Renal cortex interstitium (tissue), 15 donors: ENCODE measurements at places on chromosomes 12 and 14. TPM values are rescaled to one million over a fixed set of nuclear protein-coding genes. Genes with fewer than 3 reads are reported as not detected.

DNA sequence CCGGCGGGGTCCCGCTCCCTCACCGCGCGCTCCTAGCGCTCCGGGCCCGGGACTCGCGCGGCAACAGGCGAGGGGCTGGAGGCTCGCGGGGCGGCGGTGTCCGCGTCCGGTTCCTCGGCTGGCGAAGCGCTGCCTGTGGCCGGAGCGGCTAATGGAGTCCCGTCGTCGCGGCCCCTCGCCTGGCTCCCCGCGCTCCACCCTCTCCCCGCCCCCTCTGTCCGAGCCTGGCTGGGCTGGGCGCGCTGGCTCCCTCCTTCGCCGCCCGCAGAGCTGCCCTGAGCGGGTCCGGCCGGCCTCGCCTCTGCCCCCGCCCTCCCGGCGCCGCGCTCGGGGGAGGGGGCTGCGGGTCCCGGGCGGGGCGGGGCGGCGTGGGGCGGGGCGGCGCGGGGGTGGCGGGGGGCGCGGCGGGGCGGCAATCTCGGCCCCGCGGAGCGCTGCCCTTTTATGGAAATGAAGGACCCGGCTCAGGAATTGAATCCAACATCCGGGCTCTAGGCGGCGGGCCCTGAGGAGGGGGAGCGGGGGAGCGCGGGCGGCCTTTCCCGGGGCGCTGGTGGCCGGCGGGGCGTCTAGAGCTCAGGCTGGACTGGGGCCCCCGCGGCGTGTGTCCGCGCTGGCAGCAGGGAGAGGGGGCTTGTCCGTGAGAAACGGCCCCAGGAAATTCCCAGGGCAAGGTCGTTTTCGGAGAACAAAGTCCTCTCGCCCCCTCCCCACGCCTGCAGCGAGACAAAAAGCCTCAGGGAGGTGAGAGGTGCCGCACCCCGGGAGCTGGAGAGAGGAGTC is at the start of gene FERMT2:
Gene FERMT2, minus strand, starts transcription at position 153 of the 783 bp plus-strand sequence. CDS start 482 bp downstream, outside the sequence.
- DNase-seq = peak; percentile 88

- DNase-seq = no peak
Observed at GRCh38 chr12:88305254-88305890, 163.3 kb downstream of the TMTC3 start.

GRCh38 chr12:54352891-54353874 is 11.1 kb downstream of the GPR84 start:
- no peak for DNase-seq

- DNase-seq = no peak
Observed at GRCh38 chr12:118436986-118437385, 60.6 kb downstream of the SUDS3 start.

DNA sequence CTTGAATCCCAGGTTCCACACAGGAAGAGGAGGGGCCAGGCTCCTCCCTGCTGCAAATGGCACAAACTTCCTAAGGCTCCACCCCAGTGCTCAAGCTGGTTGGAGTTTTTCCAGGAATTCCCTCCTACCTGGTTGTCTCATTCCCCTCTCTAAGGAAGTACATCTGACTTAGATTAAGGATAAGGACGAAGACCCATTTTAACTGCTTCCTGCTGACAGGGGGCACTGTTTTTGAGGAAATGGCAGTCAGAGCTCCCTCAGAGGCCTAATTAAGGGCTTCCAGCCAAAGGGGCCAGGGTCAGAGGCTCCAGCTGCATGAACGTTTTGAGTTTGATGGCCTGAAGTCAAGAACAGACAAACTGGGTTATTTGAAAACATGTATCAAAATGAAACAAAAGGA is 1084.7 kb downstream of the SLC6A15 start:
- no peak for DNase-seq

DNA sequence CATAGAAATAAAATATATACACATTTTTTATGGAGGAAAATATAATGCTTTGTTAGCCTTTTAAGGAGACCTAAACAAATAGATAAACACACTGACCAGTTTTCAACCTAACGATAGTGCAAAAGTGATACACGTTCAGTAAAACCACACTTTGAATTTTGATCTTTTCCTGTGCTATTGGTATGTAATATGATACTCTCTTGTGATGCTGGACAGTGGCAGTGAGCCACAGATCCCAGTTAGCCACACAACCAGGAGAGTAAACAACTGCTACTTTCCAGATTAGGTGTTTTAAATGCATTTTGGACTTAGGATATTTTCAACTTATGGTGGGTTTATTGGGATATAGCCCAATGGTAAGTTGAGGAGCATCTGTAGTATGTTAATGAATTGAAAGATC is 243.1 kb downstream of the ERC1 start:
- no peak for DNase-seq

DNA sequence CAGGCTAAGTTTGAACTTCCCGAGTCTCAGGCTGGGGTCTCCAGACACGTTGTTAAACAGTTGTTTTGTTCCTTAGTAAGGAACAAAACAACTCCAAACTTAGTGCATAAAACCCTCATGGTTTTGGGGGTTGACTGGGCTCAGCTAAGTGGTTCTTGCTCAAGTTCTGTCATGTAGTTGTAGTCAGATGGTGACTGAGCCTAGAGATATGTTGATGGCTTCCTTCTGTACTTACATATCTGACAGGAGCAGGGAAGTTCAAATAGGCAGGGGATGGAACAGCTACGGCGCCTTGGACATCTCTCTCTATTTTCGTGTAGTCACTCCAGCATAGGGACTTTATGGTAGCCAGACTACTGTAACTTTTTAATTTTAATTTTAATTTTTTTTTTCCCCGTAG is 45.7 kb downstream of the SPATS2 start:
- DNase-seq = no peak

- DNase-seq = no peak
Observed at GRCh38 chr14:44963775-44964380, 1.9 kb downstream of the TOGARAM1 start.

DNA sequence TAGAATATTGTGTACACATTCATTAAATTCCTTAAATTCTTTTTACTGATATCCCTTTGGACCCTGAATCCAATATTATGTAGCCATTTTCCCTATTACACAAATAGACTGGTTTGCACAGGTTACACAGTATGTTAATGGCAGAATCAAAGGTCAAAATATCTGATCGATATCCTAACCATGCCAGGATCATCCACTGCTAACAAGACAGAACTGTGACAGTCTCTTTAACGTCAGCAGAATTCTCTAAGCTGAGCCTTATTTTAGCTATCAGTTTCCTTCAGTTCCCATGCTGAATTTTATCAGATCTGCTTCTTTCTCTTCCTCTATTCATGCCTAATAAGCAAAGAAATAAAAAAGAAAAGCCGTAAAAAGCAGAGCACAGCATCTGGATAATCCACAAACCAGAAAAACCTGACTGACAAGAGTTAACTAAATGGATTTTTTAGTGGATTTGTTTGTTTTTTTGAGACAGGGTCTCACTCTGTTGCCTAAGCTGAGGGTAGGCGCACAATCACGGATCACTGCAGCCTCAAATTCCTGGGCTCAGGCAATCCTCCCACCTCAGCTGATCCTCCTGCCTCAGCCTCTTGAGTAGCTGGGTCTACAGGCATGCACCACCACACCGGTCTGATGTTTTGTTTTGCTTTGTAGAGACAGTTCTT is 130.4 kb downstream of the PAWR start:
- no peak for DNase-seq

DNA sequence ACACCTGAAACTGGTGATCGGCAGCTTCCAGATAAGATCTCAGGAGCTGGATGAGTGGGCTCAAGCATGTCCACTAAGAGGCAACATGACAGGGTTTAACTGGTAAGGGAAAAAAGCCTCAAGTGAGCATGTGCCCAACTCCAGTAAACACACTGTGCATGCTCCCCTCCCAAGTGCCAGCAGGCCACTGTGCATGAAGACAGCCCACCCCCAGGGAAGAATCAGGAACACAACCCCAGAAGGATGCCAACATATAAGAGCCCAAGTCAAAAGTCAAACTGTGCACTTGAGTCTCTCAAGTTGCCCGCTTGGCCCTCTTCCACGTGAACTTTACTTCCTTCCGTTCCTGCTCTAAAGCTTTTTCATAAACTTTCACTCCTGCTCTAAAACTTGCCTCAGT is 311.3 kb upstream of the PRKD1 start:
- DNase-seq = no peak

GRCh38 chr14:71554323-71554722 is 377.9 kb upstream of the RGS6 start:
- no peak for DNase-seq

- no peak for DNase-seq
Observed at GRCh38 chr14:79567306-79567705, 644.0 kb downstream of the DIO2 start.

- DNase-seq = no peak
Observed at GRCh38 chr12:7210642-7211151, 21.2 kb downstream of the PEX5 start.

DNA sequence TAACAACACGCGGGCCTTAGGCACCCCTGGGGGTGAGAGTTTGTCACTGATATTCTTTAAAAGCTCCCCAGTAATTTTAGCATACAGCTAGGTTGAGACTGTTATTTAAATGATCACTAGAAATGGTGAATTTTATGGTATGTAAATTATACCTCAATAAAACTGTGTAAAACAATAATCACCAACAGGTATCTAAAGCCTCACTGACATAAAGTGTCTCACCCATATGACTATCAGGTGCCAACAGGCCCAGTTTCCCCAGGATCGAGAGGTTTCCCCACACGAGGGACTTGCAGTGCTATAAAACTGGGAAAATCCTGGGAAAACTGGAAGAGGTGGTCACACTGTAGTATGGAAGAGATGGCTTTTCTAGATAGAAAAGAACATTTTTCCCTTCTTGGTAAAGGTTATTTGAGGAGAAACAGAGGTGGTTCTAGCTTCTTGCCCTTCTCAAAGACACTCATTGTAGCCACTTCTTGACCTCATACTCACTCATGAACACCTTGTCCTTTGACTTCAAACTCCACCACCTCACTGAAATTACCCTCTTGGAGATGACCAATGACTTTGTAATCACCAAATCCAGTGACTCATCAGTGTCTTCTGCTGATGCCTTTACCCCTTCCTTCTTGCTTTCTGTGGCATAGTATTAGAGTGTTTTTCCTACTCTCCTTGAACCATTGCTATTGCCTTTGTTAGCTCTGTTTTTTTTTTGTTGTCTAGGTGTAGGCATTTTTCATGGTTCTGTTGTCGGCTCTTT is 24.8 kb upstream of the NUBPL start:
- DNase-seq = no peak

- no peak for DNase-seq
Observed at GRCh38 chr14:88264116-88264515, 59.0 kb downstream of the KCNK10 start.

DNA sequence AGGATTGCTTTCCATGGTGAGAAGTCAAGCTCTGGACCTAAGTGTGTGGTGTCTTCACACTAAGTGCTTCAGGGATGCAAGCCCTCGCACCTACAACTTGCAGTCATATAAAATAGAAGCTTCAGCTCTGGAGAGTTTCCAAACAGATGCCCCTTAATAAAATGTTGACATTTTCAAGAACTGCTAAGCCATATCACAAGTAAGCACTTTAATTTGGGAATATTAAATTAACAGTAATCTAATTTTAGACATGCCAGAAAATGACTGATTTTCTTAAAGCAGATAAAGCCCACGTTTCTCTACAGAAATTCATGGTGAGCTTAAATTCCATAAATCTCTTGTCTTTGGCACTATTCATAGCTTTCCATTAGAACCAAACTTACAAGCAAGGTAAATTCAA is 600.1 kb upstream of the FLRT2 start:
- DNase-seq = no peak

- peak; percentile 26 for DNase-seq
Observed at GRCh38 chr14:96502621-96503305, 581 bp downstream of the PAPOLA start.

DNA sequence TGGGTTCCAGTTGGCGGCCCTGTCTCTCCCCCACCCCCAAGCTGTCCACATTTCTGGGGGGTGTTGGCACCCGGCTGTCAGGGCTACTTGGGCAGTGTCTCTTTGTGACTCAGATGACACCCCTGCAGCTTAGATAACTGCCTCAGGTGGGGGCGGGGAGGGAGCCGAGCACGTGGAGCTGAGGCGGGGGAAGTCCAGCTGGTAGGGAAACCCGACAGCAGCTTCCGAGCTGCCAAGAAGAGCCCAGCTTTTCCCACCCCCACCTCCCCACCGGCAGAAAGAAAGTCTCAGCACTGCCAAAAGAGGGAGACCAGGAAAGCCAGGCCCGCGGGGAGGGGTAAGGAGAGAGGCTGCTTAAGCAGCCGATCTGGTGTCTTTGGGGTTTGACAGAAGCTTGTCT is 1.4 kb downstream of the LRTM2 start:
- no peak for DNase-seq

- DNase-seq = no peak
Observed at GRCh38 chr14:29858299-29858698, 69.3 kb downstream of the PRKD1 start.

DNA sequence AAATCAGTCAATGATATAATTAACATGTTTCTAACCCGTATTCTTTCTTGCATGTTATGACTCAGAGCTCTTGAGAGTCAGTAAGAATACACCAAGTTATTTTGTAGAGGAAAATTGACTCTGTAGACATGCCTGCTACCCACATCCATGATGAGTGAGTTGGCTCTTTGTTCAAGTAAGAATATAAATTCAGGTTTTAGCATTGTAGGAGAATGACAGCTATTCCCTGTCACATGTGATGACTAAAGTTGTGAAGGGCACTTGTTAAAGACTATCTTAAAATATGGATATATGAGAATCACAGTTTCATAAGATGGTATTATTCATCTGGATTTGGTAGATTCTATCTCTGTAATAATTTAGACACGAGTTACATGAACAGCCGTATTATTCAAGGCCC is 209.1 kb downstream of the CCDC59 start:
- DNase-seq = no peak

- DNase-seq = peak; percentile 31
Observed at GRCh38 chr12:11568762-11569478, 80.6 kb upstream of the ETV6 start.

- DNase-seq = no peak
Observed at GRCh38 chr14:39641224-39641623, 209.0 kb upstream of the FBXO33 start.

DNA sequence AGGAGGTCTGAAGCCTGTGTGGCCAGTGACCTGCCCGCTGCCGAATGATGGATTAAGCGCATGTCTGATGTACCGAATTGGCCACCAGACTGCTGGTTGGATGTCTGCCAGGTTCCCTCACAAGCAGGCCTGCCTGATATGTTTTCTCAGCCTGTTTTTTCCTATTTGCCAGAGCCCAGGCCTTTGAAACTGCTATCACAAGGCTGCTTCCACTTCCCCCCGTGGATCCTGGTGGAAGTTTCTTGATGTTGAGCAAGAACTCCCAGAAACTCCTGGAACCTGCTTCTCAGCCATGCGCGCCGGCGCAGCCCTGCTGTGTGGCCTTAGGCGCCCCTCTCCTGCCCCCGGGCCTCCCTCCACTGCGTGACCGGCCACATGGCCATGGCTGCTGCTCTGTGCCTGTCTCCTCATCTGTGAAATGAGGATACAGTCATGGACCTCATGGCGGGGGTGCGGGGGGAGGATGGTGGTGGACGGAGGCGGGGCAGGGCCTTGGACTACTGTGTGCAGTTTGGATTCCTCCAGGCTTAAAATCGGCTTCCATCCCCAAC is 56.6 kb downstream of the CALM1 start:
- peak; percentile 60 for DNase-seq

Gene SLIRP
- 112 TPM for polyA plus RNA-seq

Gene DTX1
- 13.1 TPM for polyA plus RNA-seq

Gene ETNK1
- polyA plus RNA-seq = 79.2 TPM

Gene PPP1R36
- 0.67 TPM for polyA plus RNA-seq

Gene ACTR10
- polyA plus RNA-seq = 122 TPM

Gene SERPINA3
- polyA plus RNA-seq = 0.45 TPM

Gene RARG
- 31.4 TPM for polyA plus RNA-seq

Gene LMNTD1
- polyA plus RNA-seq = 0.29 TPM

Gene AMDHD1
- 1.9 TPM for polyA plus RNA-seq

Gene GALNT16
- polyA plus RNA-seq = 6.4 TPM

Gene EP400
- 41.1 TPM for polyA plus RNA-seq
